ENCODE measurements at places on chromosomes 16 and 17.
A peak's percentile ranks its signal among the peaks of the same experiment; 100 is the strongest.

GRCh38 chr17:8991514-8992285 lies 26.2 kb upstream of the PIK3R5 start:
- no peaks in the 10 kb centered on the region for H3K4me1 ChIP-seq
- H3K36me3 ChIP-seq = no peaks in the 10 kb centered on the region
- peak; percentile 29 for DNase-seq
- peaks cover 36% of the 10 kb centered on the region for H3K27me3 ChIP-seq
- H3K27ac ChIP-seq = no peak overlapping the region
- no peak overlapping the region for H3K4me3 ChIP-seq

DNA sequence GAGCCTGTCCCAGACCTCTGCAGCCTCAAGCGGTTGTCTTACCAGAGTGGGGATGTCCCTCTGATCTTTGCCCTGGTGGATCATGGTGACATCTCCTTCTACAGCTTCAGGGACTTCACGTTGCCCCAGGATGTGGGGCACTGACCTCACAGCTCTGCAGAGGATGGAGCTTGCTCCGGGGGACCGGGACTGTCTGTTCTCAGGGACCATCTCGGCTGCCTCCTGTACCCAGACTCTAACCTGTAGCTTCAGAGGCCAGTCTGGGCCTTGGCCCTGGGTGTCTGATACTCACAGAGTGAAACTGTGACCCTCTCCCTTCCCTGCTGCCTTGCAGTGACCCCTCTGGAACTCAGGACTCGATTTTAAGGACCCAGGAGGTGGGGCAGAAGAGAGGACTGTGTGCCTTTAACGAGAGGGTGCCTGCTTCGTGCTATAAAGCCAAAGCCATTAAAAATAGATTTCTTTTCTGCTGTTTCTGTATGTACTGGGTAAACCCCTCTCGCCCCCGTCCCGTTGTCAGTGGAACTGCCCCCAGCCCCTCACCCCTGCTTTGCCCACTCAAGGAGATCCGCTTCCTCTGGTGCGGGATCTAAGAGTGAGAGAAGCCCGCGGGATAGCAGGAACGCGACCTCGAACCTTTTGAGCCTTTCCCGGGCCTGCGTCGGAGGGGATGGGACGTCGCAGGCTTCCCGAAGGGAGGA lies 1.1 kb upstream of the LLGL2 start:
- H3K4me1 ChIP-seq = peaks cover 21% of the 10 kb centered on the region
- DNase-seq = no peak
- no peaks in the 10 kb centered on the region for H3K27me3 ChIP-seq
- H3K27ac ChIP-seq = peak overlapping the region; percentile 82

GRCh38 chr16:57709663-57710062 lies 15.1 kb downstream of the DRC7 start:
- no peak overlapping the region for H3K27ac ChIP-seq
- no peaks in the 10 kb centered on the region for H3K36me3 ChIP-seq
- H3K4me3 ChIP-seq = no peak overlapping the region
- H3K4me1 ChIP-seq = no peaks in the 10 kb centered on the region

- no peak overlapping the region for H3K4me3 ChIP-seq
- no peaks in the 10 kb centered on the region for H3K4me1 ChIP-seq
- peak; percentile 33 for DNase-seq
- H3K27ac ChIP-seq = no peak overlapping the region
- peaks cover 21% of the 10 kb centered on the region for H3K27me3 ChIP-seq
- H3K36me3 ChIP-seq = no peaks in the 10 kb centered on the region
Measured at GRCh38 chr16:27867122-27868110, 196.1 kb downstream of the GSG1L start.

DNA sequence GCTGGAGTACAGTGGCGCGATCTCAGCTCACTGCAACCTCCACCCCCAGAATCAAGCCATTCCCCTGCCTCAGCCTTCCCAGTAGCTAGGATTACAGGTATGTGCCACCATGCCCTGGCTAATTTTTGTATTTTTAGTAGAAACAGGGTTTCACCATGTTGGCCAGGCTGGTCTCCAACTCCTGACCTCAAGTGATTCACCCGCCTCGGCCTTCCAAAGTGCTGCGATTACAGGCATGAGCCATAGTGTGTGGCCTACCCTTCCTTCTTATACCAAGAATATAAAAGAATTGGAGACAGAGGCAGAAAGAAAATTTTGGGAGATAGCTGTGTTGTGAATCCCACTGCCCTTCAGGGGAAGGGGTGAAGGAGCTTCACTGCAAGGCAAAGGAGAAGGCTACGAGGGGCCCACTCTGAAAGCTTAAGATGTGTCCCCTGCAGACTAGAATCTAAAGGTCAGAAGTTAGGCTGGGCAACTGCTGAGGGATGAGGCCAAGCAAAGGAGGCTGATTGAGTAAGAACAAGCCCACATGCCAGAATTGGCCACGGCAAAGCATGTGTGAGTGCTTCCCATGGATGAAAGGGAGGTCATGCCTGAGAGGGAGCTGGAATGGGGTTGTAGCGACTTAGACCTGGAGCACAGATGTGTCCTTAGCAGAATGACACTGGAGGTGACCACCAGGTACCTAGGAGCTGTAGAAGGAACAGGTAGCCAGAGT lies 8.4 kb upstream of the CRYBA1 start:
- H3K4me1 ChIP-seq = no peaks in the 10 kb centered on the region
- no peak for DNase-seq
- no peaks in the 10 kb centered on the region for H3K36me3 ChIP-seq
- no peak overlapping the region for H3K4me3 ChIP-seq
- no peaks in the 10 kb centered on the region for H3K27me3 ChIP-seq
- no peak overlapping the region for H3K27ac ChIP-seq

- H3K36me3 ChIP-seq = no peaks in the 10 kb centered on the region
- no peaks in the 10 kb centered on the region for H3K27me3 ChIP-seq
- peaks cover 76% of the 10 kb centered on the region for H3K4me1 ChIP-seq
- DNase-seq = no peak
- H3K27ac ChIP-seq = peak overlapping the region; percentile 62
Measured at GRCh38 chr16:50204453-50205108, 51.5 kb downstream of the TENT4B start.

GRCh38 chr17:78895322-78895721 lies 7.7 kb downstream of the CEP295NL start:
- H3K27me3 ChIP-seq = no peaks in the 10 kb centered on the region
- no peak overlapping the region for H3K4me3 ChIP-seq
- no peaks in the 10 kb centered on the region for H3K36me3 ChIP-seq
- no peak for DNase-seq
- H3K4me1 ChIP-seq = peaks cover 95% of the 10 kb centered on the region

All from left ventricle myocardium inferior (tissue), 1 donor.